Hematopoietic multipotent progenitor cell treated with erythropoietin and hydrocortisone succinate and interleukin-3 and kit ligand, for 4 days (in vitro differentiated cells): ENCODE measurements at places on chromosomes 2 and 18.
A peak's percentile ranks its signal among the peaks of the same experiment; 100 is the strongest.

GRCh38 chr18:11495441-11495840, 114.0 kb upstream of the SLC35G4 start:
- DNase-seq = no peak

GRCh38 chr2:97998431-97999005, 2.8 kb upstream of the TMEM131 start:
- no peak for DNase-seq

DNA sequence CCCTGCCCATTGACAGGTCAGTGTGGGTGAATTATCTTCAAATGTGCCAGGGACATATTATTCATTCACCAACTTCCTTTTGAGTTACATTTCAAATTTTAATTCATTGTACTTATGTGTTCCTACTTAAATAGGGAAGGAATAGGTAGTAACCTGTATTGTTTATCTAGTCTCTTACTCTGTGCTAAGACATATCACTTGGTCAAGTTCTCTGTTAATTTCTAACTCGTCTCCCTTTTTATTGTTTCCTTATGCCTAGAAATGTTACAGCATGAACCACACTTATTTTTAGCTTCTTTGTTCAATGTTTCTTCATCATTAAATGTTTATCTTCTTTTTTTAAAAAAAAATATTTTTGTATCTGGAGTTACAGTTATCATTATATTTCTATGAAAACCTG, 151.9 kb downstream of the HAUS1 start:
- no peak for DNase-seq

DNA sequence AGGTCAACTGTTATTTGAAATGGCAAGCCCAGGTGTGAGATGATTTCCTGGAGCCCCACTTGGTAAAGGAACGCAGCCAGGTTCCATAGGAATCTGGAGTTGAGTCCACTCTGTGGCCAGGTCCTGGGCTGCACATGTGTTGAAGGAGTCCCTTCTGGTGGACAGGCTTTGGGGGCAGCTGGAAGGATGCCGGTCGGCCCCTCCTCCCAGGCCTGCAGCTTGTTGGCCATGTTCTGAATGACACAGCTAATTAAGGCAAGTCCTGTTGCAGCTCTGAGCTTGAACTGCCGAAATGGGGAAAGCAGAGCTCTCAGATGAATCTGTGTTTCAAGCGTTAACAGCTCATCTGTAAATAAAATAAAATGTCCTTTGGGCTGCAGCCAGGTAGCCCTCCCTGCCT, 23.8 kb downstream of the EN1 start:
- no peak for DNase-seq

DNA sequence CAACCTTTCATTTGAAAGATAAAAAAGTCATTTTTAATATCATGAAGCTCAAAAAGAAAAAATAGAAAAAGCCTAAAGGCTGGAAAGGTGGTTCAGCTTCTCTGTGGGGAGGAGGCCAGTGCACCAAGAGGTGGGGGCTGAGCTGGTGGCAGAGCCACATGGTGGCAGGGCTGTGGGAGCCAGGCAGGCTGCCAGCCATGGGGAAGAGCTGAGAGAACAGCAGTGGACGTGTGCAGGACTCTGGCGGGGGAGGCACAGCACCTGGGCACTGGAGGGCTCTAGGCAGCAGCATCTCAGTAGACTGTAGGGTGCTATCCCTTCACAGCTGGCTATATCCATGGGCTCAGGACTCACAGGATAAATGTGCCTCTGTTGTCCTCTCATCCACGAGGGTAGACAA, 47.8 kb downstream of the STK25 start:
- no peak for DNase-seq

DNA sequence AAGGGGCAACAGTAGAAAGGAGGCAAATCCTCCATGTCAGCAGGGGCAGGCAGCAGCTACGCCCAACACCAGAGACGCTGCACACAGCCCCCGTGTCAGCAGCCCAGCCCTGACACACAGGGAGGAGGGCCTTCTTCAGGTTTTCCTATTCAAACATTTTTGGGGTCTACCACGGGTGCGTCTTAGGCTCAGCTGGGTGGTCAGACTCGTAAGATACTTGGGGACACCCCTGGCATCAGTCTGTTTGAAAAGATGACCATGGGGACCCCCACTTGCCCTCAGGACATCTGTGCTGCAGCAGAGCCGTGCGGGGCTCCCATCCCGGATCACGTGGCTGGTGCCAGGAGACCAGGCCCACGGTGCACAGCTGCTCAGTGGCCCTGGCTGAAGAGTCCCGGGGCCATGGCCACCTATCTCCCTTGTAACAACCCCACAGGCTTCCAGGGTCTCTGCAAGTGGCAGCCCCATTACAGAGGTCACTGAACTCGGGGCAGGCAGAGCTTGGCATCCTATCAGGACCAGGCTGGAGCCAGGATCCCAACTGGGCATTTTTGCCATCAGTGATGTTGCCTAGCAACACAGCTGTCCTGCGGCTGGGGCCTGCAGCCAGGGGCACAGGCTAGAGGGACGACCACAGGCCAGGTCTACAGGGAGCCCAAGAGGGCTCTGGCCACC, 82.5 kb downstream of the EDAR start:
- DNase-seq = no peak

- DNase-seq = peak; percentile 86
Measured at GRCh38 chr2:30443081-30443480, 4.0 kb upstream of the LCLAT1 start.

DNA sequence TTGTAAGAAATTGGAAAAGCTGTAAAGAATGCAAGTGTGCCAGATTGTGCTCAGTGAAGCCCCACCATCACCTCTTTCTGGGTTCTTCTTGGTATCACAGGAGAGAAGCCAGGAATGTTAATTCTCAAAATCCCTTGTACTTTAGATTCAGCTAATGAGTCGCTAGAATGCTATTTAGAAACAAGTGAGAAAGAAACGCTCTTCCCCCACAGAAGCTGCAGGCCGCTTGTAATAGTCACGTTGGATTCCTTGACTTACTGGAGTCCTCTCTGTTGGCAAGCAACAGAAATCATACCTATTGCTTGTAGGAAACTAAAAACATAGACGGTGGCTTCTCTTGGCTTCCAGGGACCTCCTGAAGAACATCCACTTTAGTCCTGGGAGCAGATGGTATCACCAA, 375.6 kb upstream of the LRATD1 start:
- DNase-seq = no peak

GRCh38 chr2:165572151-165572550, 102.7 kb downstream of the CSRNP3 start:
- peak; percentile 22 for DNase-seq
